ENCODE measurements at places on chromosomes 1 and 21. TPM values are rescaled to one million over a fixed set of nuclear protein-coding genes. Genes with fewer than 3 reads are reported as not detected.

- peak; percentile 25 for DNase-seq
Measured at GRCh38 chr1:18927082-18927653, 24.8 kb upstream of the ALDH4A1 start.

DNA sequence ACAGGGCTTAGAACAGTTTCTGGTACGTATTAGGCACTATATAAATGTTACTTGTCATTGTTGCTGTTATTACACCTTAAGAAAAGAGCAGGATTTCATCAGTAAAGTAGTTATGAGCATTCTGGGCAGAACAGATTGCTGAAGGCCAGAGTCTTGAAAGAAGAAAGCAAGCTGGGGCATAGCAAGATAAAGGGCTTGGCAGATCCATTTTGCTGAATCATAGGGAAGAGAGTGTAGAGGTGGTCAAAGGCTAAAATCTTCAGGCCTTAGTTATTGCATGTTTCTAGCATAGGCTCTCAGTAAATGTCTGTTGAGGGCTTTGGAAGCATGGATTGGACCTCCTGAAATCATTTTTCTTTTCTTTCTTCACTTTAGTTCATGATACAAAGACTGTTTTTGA lies 67.5 kb downstream of the PLA2G4A start:
- no peak for DNase-seq

GRCh38 chr1:30929135-30929889 lies 20.8 kb upstream of the SDC3 start:
- peak; percentile 60 for DNase-seq

GRCh38 chr1:58905126-58905490 lies 121.3 kb upstream of the JUN start:
- no peak for DNase-seq

- DNase-seq = peak; percentile 65
Measured at GRCh38 chr21:42309753-42310213, 5.4 kb downstream of the TFF3 start.

SLC44A5 gene
- 1.7 TPM for total RNA-seq

SEMA4A gene
- total RNA-seq = 0.68 TPM

RIPPLY3 gene
- total RNA-seq = not detected

GSTM5 gene
- total RNA-seq = not detected

All from dermis blood vessel endothelial cell (primary cell).